ENCODE measurements at places on chromosomes 16 and 17. TPM values are rescaled to one million over a fixed set of nuclear protein-coding genes. Genes with fewer than 3 reads are reported as not detected.

Gene ALOXE3
- 0.27 TPM for total RNA-seq

Gene CD300LB
- total RNA-seq: not detected

Gene PRKCA
- total RNA-seq: 77.0 TPM

Gene KCNH4
- 0.53 TPM for total RNA-seq

Gene ANKRD40CL
- total RNA-seq: not detected

Gene PRAC2
- not detected for total RNA-seq

Gene CSH1
- not detected for total RNA-seq

Gene B4GALNT2
- 0.02 TPM for total RNA-seq

Gene P2RX1
- 0.89 TPM for total RNA-seq

Gene MYH1
- total RNA-seq: not detected

Gene HSF4
- total RNA-seq: 20.7 TPM

Gene KRT24
- total RNA-seq: not detected

Gene KRTAP4-9
- not detected for total RNA-seq

Gene SOX8
- total RNA-seq: 1.4 TPM

Gene LLGL1
- 17.5 TPM for total RNA-seq

Gene KLHL10
- total RNA-seq: 0.21 TPM

Gene FOXN1
- not detected for total RNA-seq

Gene DNAH9
- total RNA-seq: not detected

Gene LUC7L
- 44.6 TPM for total RNA-seq

Gene SMYD4
- 19.7 TPM for total RNA-seq

Gene TBC1D3L
- total RNA-seq: 0.39 TPM

Gene FAM20A
- not detected for total RNA-seq

Gene IQCK
- 2.7 TPM for total RNA-seq

Gene FNDC8
- not detected for total RNA-seq

Gene NPIPA2
- total RNA-seq: 1.8 TPM

Gene KRTAP9-7
- total RNA-seq: not detected

Gene UMOD
- total RNA-seq: not detected

Gene LUC7L3
- 120 TPM for total RNA-seq

Gene DPEP3
- 0.11 TPM for total RNA-seq

Gene SHMT1
- 58.7 TPM for total RNA-seq

Gene TGFB1I1
- 1.1 TPM for total RNA-seq

Gene JPH3
- 0.19 TPM for total RNA-seq

Gene GFER
- total RNA-seq: 25.0 TPM

Data from activated CD4-positive, alpha-beta T cell treated with anti-CD3 and anti-CD28 coated beads for 36 hours (primary cell).